Bronchial smooth muscle cell (primary cell): ENCODE measurements at places on chromosomes 2 and 18. TPM values are rescaled to one million over a fixed set of nuclear protein-coding genes. Genes with fewer than 3 reads are reported as not detected.

The FN1 gene
- 2,780 and 3,784 TPM in 2 replicates for total RNA-seq

The UGT1A9 gene
- total RNA-seq: not detected in 2 replicates

The AQP12A gene
- not detected in 2 replicates for total RNA-seq

The NR4A2 gene
- 0.09 and 0.32 TPM in 2 replicates for total RNA-seq

The DSG4 gene
- total RNA-seq: not detected in 2 replicates

The GKN1 gene
- total RNA-seq: not detected in 2 replicates
